ENCODE measurements at places on chromosomes 1 and 21.

DNA sequence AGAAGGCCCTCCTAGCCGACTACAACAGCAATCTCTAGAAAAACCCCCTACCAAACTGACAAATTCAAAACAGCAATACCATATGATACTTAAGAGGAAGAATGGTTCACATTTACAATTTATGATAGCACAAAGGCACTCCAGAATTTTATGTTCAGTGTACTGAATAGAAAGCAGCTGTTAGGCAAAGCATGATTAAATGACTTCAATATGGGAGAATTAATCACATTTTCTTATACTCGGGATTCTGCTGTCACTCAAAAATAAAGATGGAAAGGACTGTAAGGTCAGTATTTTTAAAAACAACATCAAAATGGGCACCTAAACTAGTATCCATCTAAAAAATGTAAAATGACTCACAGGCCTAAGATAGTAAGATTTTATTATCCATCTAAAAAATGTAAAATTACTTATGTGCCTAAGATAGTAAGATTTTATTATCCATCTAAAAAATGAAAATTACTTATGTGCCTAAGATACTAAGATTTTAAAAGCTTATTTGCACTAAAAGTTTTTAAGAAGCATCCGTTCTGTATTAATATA, 198.5 kb downstream of the SMYD3 start:
- no peak for DNase-seq

GRCh38 chr1:70760154-70760553, 287.5 kb downstream of the PTGER3 start:
- DNase-seq: no peak

DNA sequence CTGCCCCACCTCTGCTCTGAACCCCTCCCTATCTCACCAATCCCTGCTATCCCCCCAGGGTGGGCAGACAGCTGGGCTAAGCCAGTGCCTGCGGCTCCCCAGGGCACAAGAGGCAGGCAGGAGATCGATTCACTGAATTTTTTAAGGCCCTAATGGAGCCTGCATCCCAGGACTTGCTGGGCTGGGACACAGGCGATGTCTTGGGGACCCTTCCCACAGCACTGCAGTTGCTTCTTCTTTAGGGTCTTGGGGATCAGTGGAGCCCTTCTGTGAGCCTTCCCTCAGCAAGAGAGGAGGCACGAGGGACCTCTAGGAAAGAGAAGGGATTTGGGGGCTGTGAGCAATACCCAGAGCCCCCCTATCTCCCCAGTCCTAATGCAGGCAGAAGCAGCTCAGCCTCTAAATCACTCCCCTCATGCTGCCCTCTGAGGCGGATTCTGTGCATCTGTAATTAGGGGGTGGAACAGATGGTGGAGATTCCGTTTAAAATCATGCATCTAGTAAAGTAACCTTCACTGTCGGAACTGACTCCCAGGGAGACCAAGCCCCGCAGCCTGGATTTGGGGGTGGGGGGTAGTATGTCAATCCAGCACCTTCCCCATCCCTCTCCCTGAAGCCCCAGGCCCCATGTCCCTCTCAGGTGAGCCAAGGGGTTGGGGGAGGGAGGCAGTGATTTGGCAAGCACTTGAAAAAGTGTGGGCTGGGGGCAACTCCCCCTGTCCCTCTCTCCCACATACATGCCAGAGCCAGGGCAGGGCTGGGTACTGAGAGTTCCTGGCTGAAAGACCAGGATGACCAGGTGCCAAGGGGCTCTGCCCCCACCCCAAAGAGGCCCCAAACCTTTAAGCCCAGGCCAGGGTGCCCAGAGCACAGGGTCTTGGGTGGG, 10.0 kb downstream of the AHDC1 start:
- no peak for DNase-seq

DNA sequence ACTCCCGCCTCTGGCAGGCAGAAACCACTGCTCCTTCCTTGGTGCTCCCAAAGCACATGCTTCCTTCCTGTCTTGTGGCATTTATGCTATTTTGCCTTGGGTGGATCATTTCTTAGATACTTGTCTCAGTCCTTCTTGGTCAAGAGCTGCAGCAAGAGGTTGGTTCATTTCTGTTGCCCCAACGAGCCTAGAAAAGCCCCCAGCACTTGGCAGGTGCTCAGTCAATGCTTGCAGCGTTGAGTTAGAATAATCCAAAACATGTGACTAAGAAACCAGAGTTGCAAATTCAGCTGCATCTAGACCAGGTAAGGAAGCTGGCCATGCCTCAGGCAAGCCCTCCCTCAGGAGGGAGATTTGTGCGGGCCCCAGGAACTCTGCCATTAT, 42.4 kb upstream of the TENT5C start:
- no peak for DNase-seq

GRCh38 chr1:181099152-181100014, 10.9 kb downstream of the IER5 start:
- no peak for DNase-seq

GRCh38 chr1:14340002-14340785, 258.3 kb upstream of the KAZN start:
- DNase-seq: no peak

DNA sequence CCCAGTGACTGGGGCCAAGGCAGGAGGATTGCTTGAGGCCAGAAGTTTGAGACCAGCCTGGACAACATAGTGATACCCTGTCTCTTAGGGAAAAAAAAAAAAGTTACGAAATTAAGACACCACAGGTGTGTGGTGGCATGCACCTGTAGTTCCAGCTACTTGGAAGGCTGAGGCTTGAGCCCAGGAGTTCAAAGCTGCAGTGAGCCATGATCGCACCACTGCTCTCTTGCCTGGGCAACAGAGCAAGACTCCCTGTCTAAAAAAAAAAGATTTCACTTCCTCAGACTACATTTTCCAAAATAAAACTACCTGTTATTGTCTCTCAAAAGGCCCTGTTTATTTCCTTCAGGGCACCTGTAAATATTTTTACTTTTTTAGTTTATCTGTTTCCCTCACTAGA, 4.7 kb upstream of the STK40 start:
- DNase-seq: no peak

DNA sequence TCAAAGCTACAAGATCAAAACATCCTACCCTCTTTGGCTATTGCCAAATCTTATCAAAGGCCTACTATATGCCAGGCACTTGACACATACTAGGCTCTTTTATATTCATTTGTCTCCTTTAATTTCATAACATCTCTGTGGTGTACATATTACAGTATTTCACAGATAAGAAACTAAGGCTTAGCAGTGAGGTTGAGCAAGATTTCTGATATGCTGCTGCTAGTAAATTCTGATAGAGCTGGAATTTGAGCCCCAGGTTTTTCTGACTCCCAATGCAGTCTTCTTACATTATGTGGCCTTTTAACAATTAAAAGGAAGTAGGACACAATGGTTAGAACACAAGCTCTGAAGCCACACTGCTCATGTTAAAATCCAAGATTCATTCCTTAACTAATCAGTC, 16.8 kb downstream of the CCDC185 start:
- no peak for DNase-seq
